Uterine smooth muscle cell (primary cell): ENCODE measurements at places on chromosomes 12 and 14. TPM values are rescaled to one million over a fixed set of nuclear protein-coding genes. Genes with fewer than 3 reads are reported as not detected.

CAPRIN2 gene
- total RNA-seq: 19.5 and 25.7 TPM in 2 replicates

CCND2 gene
- 26.7 and 62.1 TPM in 2 replicates for total RNA-seq

RNU7-1 gene
- total RNA-seq: not detected in 2 replicates

PMCH gene
- total RNA-seq: not detected in 2 replicates

EID3 gene
- 21.5 and 22.6 TPM in 2 replicates for total RNA-seq

STAC3 gene
- total RNA-seq: 0.22 and 0.50 TPM in 2 replicates

SLCO1A2 gene
- not detected in 2 replicates for total RNA-seq

KTN1 gene
- 229 and 247 TPM in 2 replicates for total RNA-seq
